ENCODE measurements at places on chromosomes 7 and 10. TPM values are rescaled to one million over a fixed set of nuclear protein-coding genes. Genes with fewer than 3 reads are reported as not detected.
A peak's percentile ranks its signal among the peaks of the same experiment; 100 is the strongest.

Gene RTKN2
- total RNA-seq: 0.61 TPM

Gene GNGT1
- total RNA-seq: not detected

Gene SNX10
- 10.0 TPM for total RNA-seq

Gene FAM20C
- total RNA-seq: 19.7 TPM

Gene AKR1C1
- total RNA-seq: 16.3 TPM

Gene C10orf62
- total RNA-seq: not detected

Gene OPALIN
- total RNA-seq: not detected

Gene SH2B2
- total RNA-seq: 25.5 TPM

DNA sequence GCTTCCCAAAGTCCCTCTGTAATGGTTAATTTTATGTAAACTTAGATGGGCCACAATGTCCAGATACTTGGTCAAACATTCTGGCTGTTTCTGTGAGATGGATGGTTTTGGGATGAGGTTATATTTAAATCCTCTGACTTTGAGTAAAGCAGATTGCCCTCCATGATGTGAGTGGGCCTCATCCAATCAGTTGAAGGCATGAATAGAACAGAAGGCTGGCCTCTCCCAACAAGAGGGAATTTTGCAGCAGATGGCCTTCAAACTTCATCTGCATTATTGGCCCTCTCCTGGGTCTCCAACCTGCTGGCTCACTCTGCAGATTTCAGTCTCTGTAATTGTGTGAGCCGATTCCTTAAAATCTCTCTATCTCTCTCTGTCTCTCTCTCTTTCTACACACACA lies 362.3 kb downstream of the GRID1 start:
- DNase-seq: no peak

GRCh38 chr7:35596061-35596460 lies 98.9 kb downstream of the HERPUD2 start:
- no peak for DNase-seq

- peak; percentile 100 for DNase-seq
These were observed 529 bp upstream of the MEPCE start for GRCh38 chr7:100428967-100429636.

GRCh38 chr7:134067164-134067563 lies 60.0 kb upstream of the LRGUK start:
- no peak for DNase-seq

DNA sequence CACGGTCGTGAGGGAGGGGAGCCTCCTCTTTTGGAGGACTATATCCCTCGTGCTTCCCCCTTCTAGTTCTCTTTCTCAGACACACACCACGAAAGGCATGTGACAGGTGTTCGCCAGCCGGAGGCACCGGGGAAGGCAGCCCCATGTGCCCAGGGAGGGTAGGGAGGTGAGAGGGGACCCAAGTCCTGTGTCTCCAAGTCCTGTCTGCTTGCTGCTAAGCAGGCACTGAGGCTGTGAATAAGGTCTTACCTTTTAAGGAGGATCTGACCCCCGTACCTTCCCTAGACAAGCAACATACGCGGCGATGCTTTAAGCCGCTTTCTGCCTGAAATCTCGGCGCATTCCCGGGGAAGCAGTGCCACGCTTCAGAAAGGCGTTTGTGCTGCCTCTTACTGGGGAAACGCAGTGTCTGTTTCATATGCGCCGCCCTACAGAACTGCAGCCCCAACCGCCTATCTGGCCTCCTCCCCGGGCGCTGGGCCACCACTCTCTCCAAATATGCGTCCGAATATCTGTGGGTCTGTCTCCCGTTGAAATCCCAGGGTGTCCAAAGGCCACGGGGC lies 770 bp downstream of the PLXNA4 start:
- DNase-seq: peak; percentile 93

DNA sequence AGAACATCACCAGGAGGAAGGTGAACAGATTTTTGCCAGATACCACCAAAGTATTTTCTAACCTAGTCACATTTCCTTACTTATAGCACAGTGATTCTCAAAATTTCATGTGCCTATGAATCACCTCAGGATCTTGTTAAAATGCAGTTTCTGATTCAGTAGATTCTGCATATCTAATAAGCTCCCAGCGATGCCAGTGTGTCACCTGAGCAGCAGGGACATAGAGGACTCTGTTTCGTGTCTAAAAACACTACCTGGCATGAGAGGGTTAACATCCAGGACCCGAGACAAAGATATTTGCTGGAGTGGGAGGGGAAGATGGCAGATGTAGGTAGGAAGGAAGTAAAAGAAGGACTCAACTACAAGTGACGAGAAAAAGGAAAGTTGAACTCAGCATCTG lies 252.1 kb upstream of the KMT2E start:
- no peak for DNase-seq

GRCh38 chr7:36923943-36924436 lies 199.7 kb upstream of the AOAH start:
- no peak for DNase-seq

GRCh38 chr7:23404546-23405239 lies 65.6 kb downstream of the IGF2BP3 start:
- no peak for DNase-seq

GRCh38 chr7:9200626-9201025 lies 767.2 kb downstream of the NXPH1 start:
- no peak for DNase-seq

DNA sequence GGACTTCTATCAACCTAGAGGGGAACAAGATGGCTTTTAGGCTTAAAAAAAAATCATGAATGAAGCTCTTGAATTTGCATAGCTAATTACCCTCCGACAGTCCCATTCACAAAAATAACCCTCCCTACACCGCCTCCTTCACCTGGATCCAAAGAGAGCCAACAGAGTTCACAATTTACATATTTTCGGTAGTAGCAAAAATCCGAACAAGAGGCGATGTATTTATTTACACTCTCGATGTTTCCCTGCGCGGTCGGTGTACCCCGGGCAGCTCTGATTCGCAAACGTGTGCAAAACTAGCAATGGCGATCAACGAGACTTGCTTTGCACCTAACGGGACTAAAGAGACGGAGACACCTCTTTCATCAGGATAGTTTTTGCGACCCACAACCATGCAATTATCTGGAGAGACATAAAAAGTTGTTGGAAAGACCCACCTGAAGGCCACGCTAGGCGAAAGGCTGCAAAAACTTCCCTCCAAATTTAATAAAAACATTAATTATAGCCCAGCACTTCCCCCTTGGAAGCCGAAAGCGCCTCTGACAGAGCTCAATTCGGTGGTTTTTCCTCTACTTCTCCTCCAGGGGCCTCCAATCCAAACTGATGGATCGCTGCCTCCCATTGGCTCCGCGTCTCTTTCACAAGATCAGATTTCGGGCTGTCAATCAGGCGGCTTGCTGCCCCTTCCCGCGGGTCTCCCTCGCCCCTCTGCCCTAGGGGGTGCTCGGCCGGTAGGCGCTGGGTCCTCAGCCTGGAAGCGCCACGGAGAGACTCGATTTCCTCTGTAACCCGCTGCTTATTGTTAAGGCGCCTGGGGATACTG lies at the start of gene ETV1:
ETV1 (minus strand) TSS at position 541 of the 823 bp plus-strand sequence. CDS start 614 bp downstream, outside the sequence.
- DNase-seq: peak; percentile 46

DNA sequence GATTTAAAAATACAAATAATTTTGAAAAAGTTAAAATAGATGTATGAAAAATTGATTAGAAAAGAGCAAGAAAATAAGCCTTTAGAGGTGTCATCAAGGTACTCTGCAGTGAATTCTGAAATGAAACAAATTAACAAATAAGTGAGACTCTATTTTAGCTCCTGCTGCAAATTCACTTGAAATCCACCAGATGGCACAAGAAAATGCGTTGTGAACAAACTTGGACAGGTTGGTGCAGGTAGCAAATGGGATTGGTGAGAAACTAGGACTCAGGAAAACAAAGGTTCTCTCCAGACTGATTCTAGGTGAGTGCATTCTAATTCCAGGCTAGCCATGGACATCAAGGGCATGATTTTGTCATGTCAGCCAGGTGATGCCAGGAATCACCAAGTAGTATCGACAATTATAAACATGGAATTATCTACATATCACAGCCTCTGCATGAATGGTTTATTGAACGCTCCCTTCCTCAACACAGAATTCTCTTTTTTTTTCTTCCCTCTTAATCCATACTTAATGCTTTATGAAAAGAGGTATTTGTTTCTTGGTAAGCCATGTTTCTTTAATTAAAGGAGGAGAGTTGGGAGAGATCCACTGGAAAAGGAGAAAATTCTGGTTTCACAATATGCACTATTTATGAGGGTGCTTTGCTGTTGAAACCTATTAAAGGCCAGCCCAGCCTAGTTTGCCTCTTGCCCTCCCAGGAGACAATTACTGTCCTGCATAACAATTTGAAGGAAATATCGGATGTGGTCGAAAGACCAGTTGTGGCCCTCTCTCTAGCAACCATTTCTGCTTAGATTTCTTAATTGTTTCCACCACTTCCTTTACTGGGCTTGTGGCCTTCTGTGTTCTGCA lies 118.1 kb downstream of the ZNF365 start:
- DNase-seq: no peak

- DNase-seq: no peak
These were observed 30.9 kb upstream of the CREB5 start for GRCh38 chr7:28381466-28381865.

DNA sequence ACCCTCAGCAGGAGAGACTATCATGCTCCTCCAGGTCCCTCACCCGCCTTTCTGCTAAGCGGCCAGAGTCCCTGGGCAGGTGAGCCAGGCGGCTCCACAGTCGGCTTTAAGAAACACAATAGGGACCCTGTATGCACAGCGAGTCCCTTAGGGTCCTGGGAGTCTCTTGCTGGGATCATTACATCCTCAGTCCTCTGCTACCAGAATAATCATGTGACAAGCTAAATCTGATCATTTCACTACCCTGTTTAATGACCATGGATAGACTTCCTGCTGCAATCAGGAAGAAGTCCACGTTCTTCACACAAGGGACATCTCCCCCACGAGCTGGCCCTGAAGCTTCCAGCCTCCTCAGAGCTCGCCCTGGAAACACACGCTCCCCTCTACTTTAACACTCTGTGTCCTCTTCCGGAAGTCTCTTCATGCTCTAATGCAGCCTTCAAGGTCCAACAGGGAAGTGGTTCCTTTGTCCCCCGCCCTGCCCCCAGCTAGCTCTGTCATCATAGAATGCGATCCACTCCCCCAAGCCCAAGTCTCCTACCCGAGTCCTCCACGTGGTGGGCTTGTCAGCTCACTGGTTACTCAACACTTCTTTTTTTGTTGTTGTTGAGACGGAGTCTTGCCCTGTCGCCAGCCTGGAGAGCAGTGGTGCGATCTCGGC lies 101.5 kb downstream of the RNF216 start:
- DNase-seq: peak; percentile 90

- DNase-seq: no peak
These were observed 8.6 kb upstream of the GRID1 start for GRCh38 chr10:86375204-86375603.

- DNase-seq: no peak
These were observed 51.3 kb downstream of the PFKP start for GRCh38 chr10:3118641-3119091.

GRCh38 chr7:55533050-55533728 lies 39.1 kb downstream of the VOPP1 start:
- DNase-seq: no peak

DNA sequence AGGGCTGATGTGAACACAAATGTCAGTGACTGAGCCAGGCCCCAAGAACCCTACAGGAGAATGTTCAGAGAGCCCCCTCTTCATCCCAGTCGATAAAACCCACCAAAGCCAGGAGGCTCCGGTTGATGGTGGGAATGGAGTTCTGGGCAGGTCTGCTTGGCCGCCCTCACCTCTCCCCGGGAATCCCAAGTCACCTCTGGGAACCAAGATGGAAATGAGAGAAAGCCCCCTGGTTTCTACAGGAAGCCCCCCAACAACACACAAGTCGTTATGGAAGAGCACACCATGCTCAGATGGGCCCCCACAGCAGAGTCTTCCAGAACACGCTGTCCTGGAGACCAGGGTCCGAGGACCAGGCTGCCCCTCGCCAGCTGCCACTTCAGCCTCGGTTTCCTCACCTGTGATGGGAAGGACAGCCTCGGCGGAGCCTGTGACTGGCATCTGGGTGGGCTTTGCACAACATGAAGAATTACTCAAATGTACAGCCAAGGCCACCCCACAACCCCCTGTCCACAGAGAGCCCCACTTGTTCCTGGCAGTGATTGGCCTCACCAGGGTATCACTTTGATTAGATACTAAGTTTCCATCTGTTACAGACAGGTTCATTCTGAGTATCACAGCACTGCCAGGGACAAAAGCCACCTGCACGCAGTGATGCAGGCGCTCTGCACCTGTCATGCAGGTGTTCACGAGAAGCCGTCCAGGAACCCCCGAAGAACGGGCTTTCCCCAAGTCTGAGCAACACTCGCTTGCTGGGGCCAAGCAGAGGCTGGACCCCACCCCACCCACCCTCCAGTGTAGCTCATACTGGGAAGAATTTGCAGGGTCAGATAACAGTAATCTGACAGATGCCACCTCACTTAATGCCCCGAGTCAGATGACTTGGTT lies 57.6 kb downstream of the MKI67 start:
- DNase-seq: no peak

DNA sequence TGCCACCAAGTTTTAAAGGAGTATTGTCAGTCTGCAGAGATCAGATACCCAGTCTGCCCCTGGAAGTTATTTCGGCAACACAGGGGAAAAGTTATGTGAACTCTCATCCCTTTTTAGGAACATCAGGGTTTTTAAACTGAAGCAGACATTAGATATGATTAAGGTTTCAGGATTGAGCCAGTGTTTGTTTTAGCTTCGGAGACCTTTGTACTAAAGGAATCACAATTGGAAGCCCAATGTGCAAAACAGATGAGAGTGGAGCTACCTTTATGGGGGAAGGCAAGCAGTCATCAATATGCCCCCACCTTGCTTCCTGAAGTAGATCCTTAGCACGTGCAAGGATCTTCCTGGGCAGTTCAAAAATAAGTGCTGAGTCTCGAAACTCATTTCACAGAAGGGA lies 39.5 kb downstream of the ETV1 start:
- no peak for DNase-seq

DNA sequence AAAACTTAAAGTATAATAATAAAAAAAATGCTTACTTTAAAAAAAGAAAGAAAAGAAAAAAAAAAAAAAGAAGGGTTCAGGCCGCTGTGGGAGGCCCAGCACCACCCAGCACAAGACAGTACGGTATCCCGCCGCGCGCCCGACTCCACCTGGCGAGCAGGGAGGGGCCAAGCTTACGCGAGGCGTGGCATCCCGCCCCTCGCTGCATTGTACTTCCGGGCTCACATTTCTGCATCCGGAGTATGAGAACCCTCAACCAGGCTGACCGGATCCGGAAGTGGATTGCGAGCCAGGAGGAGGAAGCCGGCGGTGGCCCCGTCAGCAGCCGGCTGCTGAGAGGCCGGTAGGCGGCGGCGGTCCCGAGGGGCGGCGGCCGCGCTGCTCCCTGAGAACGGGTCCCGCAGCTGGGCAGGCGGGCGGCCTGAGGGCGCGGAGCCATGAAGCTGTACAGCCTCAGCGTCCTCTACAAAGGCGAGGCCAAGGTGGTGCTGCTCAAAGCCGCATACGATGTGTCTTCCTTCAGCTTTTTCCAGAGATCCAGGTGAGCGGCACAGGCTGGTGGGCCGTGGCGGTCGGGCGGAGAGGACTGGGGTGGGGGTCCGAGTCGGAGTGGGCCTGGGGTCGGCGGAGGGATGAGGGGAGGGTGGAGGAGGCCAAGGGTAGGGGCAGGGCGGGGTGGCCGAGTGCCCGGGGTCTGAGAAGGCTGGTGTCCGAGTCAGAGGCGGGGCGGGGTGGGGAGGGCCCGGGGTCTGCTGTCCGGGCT lies at the start of gene YKT6:
YKT6 (plus strand) TSS at position 280 of the 763 bp plus-strand sequence; CDS start at position 438, 158 bp downstream.
- DNase-seq: peak; percentile 98

- no peak for DNase-seq
These were observed 11.6 kb upstream of the LIPF start for GRCh38 chr10:88652616-88653015.

- DNase-seq: no peak
These were observed 127.2 kb downstream of the ARL5B start for GRCh38 chr10:18786478-18786877.
